ENCODE measurements at places on chromosomes 1 and 21.

GRCh38 chr1:50126927-50127715, 18.4 kb downstream of the ELAVL4 start:
- no peak for DNase-seq

DNA sequence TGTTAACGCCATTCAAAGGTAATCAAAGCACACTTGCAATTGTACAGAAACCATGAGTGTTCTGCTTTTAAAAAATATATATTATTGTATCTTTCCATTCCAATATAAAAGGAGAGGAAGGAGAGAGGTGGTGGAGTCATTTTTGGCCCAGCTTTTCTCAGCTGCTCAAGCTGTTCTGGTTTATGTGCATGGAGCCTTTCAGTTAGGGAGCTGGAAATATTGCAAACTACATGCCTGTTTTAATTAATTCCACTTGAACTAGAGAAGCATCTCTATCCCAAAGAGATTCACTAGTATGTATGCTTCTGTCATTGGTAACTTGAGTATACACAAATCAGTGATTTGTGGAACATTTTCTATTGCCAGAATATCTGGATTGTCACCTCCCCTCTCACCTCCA, 28.5 kb upstream of the C1orf105 start:
- no peak for DNase-seq

GRCh38 chr1:182600745-182601415, 3.3 kb downstream of the RGS16 start:
- DNase-seq: no peak

- no peak for DNase-seq
Measured at GRCh38 chr1:22418312-22418711, 33.3 kb upstream of the ZBTB40 start.
